ENCODE measurements at places on chromosomes 1 and 21.

GRCh38 chr1:22972760-22973159, at the start of gene LACTBL1:
Gene LACTBL1, minus strand, starts transcription at chr1:22972866. Its CDS starts 550 bp downstream, at chr1:22972316.
- DNase-seq, result no peak

GRCh38 chr1:58670181-58670580, 29.7 kb downstream of the MYSM1 start:
- no peak for DNase-seq

- no peak for DNase-seq
These were observed 14.1 kb upstream of the KIAA1614 start for GRCh38 chr1:180898441-180899219.

GRCh38 chr1:32622806-32623681, 27.3 kb downstream of the ZBTB8OS start:
- DNase-seq, result no peak

- no peak for DNase-seq
These were observed 18.3 kb downstream of the SORT1 start for GRCh38 chr1:109379422-109379821.

DNA sequence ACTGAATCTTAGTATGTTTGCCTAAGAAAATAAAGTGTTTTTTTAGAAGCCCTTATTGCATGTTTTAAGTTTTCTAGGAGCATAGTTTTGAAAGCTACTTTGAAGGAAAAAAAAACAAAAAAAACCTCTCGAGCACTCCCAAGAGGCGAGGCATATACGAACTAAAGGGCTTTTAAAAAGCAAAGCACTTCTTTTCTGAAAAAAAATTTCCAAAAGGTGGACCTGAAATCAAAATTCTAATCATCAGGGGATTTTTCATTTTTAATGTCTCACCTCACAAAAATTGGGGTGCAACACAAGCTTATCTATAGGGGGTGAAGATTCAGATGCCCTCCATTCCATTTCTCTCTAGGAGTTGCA, 594 bp downstream of the GLMN start:
- peak; percentile 48 for DNase-seq

DNA sequence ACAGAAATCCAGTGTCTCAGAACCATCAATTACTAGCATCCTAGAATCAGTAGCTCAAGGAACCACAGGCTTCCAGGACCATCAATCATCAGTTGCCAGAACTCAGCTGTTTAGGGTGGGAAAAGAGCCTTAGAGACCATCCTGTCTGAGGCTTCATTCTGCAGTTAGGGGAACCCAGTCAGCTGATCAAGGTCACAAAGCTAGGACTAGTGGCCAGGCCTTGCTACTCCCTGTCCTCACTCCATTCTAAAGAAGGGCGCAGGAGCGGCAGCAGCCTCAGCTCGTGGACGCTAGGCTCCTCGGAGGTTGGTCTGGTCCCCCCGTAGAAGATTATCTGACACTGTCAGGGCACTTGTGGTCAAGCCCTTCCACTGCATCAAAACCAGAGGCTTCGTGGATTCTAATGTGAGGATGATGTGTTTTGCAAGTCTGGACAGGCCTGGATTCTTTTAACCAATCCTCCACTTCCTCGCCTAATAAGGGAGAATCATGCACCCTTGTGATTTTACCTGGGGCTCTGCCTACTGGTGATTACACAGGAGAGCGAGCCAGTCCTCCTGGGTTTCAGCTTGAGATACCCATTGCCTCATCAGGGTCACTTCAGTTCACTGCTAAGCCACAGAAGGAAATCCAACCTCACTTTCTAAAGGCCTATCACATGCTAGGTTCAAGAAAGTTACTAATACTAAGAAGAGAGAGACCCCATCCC, 41.7 kb upstream of the IFFO2 start:
- no peak for DNase-seq

DNA sequence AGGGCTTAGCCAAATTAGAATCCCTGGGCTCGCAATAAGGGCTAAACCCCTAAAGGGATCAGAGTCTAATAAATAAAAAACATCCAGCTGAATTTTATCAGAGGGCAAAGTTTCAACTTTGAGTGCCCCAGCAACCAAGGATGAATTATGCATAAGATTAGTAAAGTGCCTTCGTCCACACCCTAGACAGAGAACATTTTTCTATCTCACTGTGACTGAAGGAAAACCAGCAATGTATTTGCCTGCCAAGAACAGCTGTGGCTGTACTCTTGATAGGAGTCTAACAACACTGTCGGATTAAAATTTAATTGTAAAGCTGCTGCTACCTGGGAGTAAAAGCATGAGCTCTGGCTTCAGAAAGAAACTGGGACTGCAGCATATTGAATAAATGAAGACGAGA, 23.3 kb downstream of the WNT2B start:
- DNase-seq, result no peak

Measured in right renal cortex interstitium (tissue), 3 donors.